ENCODE measurements at places on chromosomes 6 and 20.

DNA sequence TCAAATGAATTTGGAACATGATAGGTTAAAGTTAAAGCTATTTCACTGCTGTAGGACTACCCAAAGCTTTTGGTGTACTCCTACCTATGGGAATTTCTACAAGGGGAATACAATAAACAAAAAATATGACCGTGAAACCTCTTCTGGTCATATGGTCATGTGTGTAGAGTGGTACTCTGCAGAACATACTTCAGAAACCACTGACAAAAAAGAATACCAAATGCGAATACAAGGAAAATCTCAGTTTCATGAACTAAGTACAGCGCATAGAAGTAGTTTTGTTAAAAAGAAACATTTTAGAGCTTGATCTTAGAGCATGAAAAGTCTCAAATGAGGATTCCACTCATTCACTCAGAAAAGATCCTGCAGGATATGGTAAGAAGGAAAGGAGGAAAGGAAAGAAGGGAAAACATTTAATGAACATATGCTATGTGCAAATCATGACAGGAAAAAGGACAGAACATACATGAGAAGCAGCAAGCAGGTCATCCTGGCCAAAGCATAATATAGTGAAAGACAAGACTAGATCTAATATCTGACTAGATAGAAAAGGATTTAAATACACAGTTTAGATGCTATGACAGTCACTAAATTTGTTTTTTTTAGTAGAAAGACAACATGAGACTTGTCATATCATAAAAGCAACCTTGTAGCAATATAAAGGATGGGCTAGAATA is 36.5 kb downstream of the SNX14 start:
- DNase-seq: no peak

DNA sequence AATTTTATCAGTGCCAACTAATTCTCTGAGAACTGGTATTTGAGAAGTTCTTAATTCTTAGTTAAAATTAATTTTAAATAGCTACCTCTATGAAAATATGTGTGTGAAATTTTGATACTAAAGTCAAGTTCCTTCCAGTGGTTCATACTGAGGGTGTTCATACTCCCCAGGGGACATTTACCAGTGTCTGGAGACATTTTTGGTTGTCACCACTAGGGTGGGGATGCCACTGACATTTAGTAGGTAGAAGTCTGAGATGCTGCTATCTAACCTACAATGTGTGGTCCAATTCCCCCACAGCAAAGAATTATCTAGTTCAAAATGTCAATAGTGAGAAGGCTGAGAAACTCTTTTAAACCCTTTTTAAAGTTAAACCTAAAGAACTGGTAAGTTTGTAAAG is 463.8 kb downstream of the ADGRB3 start:
- no peak for DNase-seq

- DNase-seq: no peak
Observed at GRCh38 chr6:136816656-136817055, 5.7 kb upstream of the PEX7 start.

- no peak for DNase-seq
Observed at GRCh38 chr6:160477901-160478300, 129.7 kb downstream of the SLC22A3 start.

DNA sequence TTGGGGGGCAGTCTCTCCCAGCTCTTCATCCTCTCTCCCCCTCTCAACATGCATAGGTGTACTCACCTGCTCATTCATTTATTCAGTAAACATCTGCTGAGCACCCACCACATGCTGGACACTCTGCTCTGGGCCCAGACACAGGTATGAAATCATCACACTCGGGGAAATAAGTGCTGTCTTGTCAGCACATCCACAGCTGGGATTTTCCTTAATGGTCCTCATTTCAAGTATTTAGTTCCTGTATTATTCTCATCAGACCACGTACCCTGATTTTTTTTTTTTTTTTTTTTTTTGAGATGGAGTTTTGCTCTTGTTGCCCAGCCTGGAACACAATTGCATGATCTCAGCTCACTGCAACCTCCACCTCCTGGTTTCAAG is 19.4 kb downstream of the RAB5IF start:
- no peak for DNase-seq

- peak; percentile 66 for DNase-seq
Observed at GRCh38 chr6:3229566-3230178, 2.2 kb upstream of the TUBB2B start.

GRCh38 chr6:161407581-161407980 is 133.7 kb upstream of the AGPAT4 start:
- no peak for DNase-seq

- DNase-seq: no peak
Observed at GRCh38 chr6:16493112-16493511, 254.7 kb downstream of the GMPR start.

DNA sequence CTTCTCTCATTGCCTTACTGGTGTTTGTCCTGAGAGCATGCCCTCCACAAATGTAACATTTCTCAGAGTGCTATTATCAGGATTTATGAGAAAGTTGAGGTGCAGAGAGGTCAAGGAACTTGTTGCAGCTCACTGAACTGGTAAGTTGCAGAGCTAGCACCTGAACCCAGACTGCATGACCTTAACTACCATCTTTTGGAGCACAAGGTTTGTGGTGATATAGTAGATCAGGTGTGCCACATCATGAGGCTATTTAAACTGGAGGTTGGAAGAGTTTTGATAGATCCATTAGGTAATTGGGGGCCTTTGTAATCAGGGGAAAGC is 112.0 kb upstream of the CITED2 start:
- DNase-seq: no peak

- DNase-seq: no peak
Observed at GRCh38 chr20:53845980-53846379, 224.4 kb downstream of the BCAS1 start.

DNA sequence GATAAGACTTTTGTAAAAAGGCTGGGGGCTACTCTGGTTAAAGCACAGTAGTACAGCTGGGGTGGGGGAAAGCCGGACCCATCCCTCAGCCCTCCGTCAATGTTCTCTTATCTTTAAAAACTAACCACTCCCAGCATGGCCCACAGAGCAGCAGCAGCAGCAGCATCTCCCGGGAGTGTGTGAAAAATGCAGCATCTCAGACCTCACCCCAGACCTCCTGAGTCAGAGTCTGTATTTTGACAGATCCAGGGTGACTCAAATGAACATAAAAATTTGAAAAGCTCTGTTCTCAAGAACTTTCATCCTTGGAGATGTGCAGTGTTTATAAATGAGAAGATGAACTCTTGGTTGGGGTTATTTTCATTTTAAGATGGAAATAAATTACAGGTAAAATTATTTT is 277.7 kb upstream of the ECI2 start:
- no peak for DNase-seq

DNA sequence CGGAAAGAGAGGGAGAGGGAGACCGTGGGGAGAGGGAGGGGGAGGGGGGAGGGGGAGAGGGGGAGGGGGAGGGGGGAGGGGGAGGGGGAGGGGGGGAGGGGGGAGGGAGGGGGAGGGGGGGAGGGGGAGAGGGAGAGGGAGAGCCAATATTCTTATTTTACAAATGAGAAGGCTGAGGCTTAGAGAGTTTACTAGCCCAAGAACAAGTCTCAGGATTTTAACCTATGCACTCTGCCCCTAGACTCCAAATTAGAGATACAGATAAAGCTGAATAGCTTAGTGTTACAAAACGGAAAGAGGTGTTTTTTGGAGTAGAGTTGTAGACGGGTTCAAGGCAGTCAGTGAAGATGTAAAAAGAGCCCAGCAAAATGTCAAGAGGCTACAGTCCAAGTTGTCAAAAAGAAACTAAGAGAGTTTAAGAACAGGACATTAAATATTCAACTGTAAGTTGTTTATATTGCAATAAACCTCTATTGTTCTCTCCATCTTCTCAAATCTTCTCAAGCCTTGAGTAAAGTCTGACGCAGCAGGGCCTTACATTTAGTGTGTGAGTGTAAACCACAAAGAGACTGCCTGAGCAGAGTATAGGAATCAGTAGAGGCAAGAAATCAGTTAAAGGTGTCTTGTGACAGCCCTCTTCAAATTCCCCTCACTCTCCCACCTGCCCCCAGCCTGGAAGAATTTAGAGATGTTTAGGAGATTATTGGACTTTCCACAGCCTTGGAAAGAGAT is 34.9 kb upstream of the AKIRIN2 start:
- DNase-seq: no peak

DNA sequence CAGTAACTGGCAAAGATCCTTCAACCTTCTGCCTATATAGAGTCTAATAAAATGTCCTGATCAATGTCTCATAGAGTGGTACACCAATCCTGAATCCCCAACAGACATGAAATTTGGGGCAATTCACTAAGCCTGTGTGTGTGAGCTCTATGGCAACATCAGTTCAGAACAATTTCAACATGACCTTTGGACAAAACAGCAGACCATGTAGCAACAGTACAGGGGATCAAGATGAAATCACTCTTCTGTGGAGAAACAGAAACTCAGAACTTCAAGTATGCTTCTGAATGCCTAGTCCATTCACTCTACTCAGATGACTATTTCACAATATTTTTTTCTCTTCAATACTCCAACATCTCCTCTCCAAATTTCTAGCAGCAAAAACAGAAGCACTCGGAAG is 49.1 kb upstream of the OPRM1 start:
- no peak for DNase-seq

- no peak for DNase-seq
Observed at GRCh38 chr20:15831201-15831600, 742.0 kb downstream of the KIF16B start.

- no peak for DNase-seq
Observed at GRCh38 chr6:152135755-152136448, 328.4 kb downstream of the ESR1 start.

- DNase-seq: no peak
Observed at GRCh38 chr6:112013051-112013450, 40.9 kb upstream of the CCN6 start.

- no peak for DNase-seq
Observed at GRCh38 chr6:135250234-135250633, 69.1 kb downstream of the MYB start.

DNA sequence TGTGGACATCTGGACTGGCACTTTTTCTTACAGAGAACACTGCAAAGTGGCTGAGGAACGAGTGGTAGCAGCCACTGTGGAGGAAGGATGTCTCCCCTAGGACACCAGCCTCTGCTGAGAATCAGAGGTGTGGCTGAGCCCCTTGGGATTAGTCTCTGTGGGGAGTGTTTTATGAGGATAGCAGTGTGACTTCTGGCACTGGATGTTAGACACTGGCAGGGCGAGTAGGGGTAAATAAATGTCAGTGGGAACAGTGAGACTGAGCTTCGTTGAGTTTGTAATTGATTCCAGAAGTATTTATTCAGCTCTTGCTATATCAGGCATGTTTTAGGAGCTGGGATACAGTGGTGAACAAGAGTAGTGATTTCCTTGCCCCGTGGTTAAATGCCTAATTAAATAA is 124.0 kb downstream of the JARID2 start:
- DNase-seq: no peak

DNA sequence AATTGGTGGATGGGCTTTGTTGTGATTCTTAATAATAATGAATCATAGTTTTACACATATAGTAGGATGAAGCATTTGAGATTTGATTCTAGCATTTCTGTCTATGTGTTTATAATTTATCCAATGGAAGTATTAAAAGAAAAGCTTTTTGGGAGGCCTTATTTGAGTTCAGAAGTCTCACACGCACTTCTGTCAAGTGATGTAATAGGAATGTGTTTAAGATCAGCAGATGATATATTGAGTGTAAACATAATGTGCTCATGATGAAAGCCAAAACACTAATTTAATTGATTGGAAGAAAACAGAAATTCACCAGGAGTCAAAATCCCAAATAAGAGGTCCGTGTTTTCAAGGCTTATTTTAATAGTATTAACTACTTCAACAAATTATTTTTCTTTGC is 435.6 kb upstream of the HSF2 start:
- no peak for DNase-seq

DNA sequence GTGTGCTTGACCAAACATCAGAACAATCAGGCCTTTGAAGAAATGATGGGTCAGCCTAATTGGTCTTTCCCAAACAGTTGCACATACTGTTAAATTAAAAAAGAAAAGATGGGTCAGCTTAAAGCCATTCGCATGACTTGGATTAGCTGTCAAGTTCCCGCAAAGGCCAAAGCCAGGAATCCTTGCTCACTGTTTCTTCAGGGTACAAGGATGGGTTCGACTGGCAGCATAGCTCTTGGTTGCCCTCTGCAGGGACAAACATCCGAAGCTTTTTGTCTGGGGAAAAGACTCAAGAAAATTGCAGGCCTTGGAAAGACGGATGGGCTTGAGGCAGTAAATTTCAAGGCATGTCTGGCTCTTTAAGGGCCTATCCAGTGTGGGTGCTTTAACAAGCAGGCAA is 168.0 kb downstream of the HDGFL1 start:
- DNase-seq: peak; percentile 64

GRCh38 chr6:132003516-132004178 is 52.5 kb upstream of the CCN2 start:
- no peak for DNase-seq

- DNase-seq: no peak
Observed at GRCh38 chr6:138498629-138499302, 528 bp downstream of the NHSL1 start.

DNA sequence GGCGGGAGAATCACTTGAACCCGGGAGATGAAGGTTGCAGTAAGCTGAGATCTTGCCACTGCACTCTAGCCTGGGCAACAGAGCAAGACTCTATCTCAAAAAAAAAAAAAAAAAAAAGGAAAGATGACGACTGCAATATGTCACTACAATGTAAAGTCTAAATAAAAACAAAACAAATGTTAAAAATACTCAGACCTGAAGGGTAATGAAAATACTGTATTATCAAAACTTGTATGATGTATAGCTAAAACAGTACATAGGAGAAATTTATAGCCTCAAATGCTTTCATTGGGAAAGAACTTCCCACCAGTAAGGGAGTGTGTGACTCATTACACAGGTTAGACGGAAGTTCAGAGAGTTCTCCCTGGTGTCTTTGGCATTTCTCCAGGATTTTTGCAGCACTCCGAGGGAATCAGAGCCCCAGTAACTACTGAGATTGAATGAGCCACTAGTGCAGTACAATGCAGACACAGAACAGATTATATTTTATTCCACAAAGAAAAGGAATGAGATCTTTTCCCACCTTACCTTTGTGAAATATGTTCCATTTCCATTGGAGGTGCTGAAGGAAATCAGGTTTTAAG is 12.5 kb upstream of the RALGAPB start:
- DNase-seq: no peak

GRCh38 chr20:31602779-31603441 is 2.2 kb upstream of the ID1 start:
- no peak for DNase-seq

DNA sequence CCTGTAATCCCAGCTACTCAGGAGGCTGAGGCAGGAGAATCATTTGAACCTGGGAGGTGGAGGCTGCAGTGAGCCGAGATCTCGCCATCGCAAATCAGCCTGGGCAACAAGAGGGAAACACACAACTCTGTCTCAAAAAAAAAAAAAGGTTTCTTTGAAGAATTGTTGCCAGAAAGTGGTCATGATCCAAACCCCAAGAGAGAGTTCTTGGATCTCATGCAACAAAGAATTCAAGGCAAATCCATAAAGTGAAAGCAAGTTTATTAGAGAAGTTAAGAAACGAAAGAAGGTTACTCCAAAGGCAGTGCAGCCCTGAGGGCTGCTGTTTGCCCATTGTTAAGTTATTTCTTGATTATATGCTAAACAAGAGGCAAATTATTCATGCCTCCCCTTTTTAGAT is 14.5 kb upstream of the KIFC1 start:
- no peak for DNase-seq

GRCh38 chr20:38873050-38873581 is 53.1 kb upstream of the FAM83D start:
- DNase-seq: no peak

- no peak for DNase-seq
Observed at GRCh38 chr6:71124340-71124739, 164.3 kb upstream of the OGFRL1 start.

All from neuronal stem cell (in vitro differentiated cells).